ENCODE measurements at places on chromosomes 5 and 9. TPM values are rescaled to one million over a fixed set of nuclear protein-coding genes. Genes with fewer than 3 reads are reported as not detected.

Gene MOB3B
- 0.15 TPM for total RNA-seq

Gene NTMT1
- total RNA-seq: 27.6 TPM

Gene IFNA17
- total RNA-seq: not detected

Gene RETREG1
- 1.0 TPM for total RNA-seq

Gene DNM1
- total RNA-seq: 86.0 TPM

Gene GAPT
- not detected for total RNA-seq

Gene PDGFRB
- total RNA-seq: 126 TPM

Gene PITX1
- total RNA-seq: 12.6 TPM

Gene GGTA1
- not detected for total RNA-seq

Gene CCNI2
- not detected for total RNA-seq

Gene INSYN2B
- total RNA-seq: 14.6 TPM

Gene SUSD1
- total RNA-seq: 18.8 TPM

Gene IFNA13
- total RNA-seq: not detected

Gene CMYA5
- total RNA-seq: 11.2 TPM

Gene NOXA1
- total RNA-seq: 0.73 TPM

Gene FYB1
- under 0.01 TPM for total RNA-seq

Gene ANKRD55
- not detected for total RNA-seq

Gene STC2
- total RNA-seq: 113 TPM

Gene PPP3R2
- total RNA-seq: not detected

Gene SLC4A9
- not detected for total RNA-seq

Gene SPATA31E1
- total RNA-seq: not detected

Gene PTGES2
- total RNA-seq: 62.0 TPM

Gene FAM221B
- total RNA-seq: not detected

Gene PRRT1B
- total RNA-seq: not detected

Gene PCDHB14
- total RNA-seq: 1.2 TPM

Gene F12
- not detected for total RNA-seq

Gene PCDHB7
- total RNA-seq: under 0.01 TPM

Gene ACOT12
- 2.2 TPM for total RNA-seq

Gene CXCL14
- not detected for total RNA-seq

Gene FOXD4L3
- total RNA-seq: not detected

Gene LURAP1L
- total RNA-seq: 63.7 TPM

Gene PKD2L2
- total RNA-seq: not detected

Gene BSPRY
- not detected for total RNA-seq

Gene SPATA24
- total RNA-seq: 10.9 TPM

Gene MROH2B
- total RNA-seq: not detected
